ENCODE measurements at places on chromosomes 5 and 9. TPM values are rescaled to one million over a fixed set of nuclear protein-coding genes. Genes with fewer than 3 reads are reported as not detected.

GABRA1 gene
- total RNA-seq, result not detected

CACFD1 gene
- total RNA-seq, result 4.9 TPM

NIPAL4 gene
- 0.11 TPM for total RNA-seq

IL5 gene
- not detected for total RNA-seq

BRD9 gene
- 77.9 TPM for total RNA-seq

LSM11 gene
- 5.2 TPM for total RNA-seq

F2RL1 gene
- total RNA-seq, result 3.1 TPM

GIN1 gene
- total RNA-seq, result 14.6 TPM

NAIP gene
- total RNA-seq, result 23.5 TPM

ZNF483 gene
- 19.4 TPM for total RNA-seq

THBS4 gene
- not detected for total RNA-seq
